ENCODE measurements at places on chromosomes 16 and 17.

DNA sequence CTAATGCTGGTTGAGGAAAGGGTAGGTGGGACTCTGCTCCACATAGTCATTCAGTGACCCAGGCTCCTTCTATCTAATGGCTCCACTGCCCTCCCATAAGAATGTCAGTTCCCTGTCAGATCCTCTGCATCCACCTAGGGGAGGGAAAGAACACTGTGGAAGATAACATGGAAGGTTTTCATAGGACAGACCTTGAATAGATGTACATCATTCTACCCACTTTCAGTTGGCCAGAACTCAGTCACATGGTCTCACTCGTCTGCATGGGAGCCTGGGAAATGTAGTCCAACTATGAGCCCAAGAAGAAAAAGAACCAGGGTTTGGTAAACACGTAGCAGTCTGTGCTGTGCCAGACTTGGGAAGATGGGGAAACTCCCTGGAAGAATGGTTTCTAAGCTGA lies 27.1 kb upstream of the SCNN1B start:
- no peak for DNase-seq

- peak; percentile 63 for DNase-seq
Observed at GRCh38 chr17:75317671-75318070, 28.4 kb upstream of the SLC25A19 start.

DNA sequence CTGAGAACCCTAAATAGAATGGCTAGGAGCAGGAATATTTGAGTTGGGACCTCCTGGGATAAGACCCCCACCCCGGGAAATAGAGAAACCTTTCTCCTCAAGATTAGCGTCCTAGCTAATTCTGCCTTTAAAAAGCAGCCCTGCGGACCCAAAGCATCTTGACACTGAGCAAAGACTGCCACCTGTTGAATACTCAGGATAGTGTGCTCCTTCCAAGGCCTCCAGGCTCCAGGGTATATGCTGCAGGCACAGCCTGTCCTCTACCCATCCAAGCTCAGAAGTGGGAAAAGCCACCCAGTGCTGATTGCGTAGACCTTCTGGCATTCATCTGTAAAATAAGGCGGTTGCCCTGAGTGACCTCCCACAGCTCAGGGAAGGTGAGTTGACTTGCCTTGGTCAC lies 456.2 kb upstream of the DYNLRB2 start:
- DNase-seq: no peak

- DNase-seq: no peak
Observed at GRCh38 chr17:41901646-41902045, 17.1 kb downstream of the ACLY start.

DNA sequence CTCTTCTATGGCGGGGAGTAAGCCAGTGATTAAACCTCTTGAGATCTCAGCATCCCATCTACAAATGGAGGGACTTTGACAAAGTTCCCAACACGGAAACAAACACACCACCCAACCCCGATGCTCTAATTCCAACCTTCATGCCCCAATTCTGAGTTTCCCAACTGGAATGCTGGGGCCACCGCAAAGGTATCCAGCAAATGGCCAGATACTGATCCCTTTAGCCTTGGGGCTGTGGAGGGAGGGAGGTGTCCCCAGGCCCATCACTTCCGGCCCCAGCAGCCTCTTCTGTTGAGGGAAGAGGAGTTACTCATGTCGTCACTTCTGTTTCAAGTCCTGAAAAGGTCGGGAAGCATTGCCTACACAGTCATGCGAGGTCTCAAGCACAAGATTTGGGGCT lies 154.8 kb upstream of the RPH3AL start:
- no peak for DNase-seq

DNA sequence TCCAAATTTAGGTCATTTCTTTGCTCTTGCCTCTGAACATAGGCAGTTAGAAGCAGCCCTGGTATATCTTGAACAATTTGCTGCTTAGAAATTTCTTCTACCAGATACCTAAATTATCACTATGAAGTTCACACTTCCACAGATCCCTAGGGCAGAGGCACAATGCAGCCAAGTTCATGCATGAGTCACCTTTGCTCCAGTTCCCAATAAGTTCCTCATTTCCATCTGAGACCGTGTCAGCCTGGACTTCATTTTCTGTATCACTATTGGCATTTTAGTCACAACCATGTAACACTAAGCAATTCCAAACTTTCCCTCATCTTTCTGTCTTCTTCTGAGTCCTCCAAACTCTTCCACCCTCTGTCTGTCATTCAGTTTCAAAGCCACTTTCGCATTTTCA lies 45.0 kb downstream of the KCNJ16 start:
- no peak for DNase-seq

DNA sequence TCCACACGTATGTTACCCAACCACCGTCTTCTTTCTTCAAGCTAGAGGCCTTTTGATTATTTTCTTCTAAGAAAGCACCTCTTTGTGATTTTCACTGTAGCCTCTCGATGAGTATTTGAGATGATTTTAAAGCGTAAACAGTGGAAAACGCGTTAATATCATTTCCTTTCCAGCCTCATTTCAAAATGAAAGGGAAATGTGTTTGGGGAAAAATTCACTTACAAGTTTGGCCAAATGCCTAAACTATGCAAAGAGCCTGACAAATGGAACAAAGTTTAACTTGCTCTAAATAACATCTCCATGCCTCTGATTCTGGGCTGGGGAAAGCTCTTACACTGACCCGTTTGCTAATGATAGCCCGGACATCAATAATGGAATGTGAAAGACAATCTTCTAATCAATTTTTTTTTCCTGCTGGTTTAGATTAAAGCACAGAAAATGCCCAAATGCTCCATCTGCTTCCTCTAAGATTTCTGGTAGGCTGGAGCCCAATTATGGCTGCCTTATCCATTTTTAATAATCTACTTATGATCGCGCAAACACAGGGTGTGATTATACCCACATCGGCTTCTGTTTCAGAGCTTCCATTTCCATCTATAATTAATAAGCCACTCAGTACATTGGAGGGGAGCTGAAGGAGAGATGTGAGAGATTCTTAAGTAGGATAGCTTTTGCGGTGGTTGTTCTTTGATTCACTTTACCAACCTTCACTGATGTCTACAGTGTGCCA lies 43.5 kb downstream of the HS3ST2 start:
- no peak for DNase-seq

DNA sequence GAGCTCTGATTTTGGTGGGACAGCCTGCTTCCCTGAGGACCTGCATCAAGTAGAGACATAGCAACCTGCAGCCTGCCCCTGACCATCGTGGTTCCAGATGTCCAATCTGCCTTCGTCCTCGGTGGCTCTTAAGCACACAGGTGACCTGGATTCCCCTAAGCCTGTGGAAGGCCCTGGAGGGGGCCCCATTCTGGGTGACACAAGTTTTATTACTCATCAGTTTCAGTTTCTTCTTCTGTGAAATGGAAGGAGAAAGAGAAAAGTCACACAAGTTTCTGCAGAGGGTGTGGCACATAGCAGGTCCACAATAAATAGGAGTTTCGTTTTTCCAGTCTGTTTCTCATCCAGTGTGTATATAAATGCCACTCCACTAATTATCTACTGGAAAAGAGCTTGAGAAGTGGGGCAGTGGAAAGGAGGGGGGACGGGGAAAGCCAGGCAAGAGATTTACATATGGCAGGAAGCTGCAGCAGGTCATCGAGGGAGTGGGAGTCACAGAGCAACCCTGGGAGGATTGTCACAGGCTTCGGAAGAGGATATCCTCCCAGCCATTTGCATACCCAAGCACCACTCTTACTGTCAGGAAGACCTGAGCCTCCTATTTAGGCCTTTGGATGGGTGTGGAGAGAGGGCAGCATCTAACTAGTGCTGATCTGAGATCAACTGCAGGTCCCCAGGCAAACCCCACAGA lies 10.0 kb upstream of the NOS2 start:
- no peak for DNase-seq

DNA sequence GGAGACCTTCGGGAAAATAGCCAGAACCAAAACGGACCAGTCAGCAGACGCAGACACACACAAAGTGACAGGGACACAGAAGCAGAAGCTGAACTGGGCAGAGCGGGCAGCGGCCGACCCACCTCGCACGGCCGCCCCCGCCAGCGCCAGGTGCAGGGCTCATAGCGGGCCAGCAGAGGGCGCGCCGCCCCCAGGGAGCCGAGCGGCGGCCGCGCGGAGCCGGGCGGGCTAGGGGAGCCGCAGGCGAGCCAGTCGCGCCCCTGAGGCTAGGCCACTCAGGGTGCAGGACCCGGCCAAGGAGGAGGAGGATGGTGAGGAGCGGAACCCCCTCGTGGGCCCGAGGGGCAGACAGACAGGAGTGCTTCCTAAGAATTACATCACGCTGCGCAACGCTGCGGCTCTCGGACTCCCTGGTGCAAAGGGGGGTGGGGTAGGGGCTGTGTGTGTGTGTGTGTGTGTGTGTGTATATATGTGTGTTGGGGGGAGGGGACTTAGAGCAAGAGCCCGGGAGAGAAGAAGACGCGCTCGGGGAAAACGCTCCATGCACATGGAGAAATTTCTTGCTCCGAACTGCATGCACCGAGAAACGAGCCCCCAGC lies 913 bp upstream of the NOG start:
- DNase-seq: peak; percentile 6

GRCh38 chr17:5127910-5128309 lies 12.1 kb downstream of the USP6 start:
- no peak for DNase-seq

GRCh38 chr17:33242375-33243124 lies 50.5 kb downstream of the ASIC2 start:
- no peak for DNase-seq

DNA sequence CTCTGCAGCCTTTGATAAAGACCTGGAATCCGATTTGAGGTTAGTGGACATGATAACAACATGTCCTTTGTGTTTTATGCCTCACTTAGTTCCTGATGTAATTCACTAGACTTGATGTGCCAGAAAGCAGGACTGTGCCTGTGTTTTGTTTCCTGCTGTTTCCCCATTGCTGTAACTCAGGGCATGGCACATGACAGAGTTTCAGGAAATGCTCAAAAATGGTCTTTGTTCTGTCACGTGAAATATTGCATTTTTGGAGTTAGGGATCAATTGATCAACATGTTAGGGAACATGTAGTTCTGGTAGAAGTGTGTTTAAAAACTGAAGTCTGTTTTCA lies 32.8 kb downstream of the DHX38 start:
- no peak for DNase-seq

DNA sequence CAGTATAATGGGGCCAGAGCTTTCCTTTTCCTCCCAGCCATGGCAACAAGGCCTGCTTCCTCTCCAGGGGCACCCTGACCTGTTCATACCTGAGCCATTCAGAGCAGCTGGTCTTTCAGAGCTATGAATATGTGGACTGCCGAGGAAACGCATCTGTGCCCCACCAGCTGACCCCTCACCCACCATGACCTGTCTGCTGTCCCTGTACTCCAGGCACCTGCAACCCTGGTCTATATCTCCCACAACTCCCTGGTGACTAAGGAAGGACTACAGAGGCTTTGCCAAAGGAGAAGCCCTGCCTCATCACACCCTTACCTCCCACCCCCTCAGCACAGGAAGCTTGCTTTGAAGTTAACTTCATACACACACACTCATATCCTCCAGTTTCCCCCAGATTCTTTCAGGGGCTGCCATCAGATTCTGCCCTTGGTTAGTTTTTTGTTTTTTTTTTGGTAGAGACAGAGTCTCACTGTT lies 6.0 kb downstream of the TMEM106A start:
- no peak for DNase-seq

GRCh38 chr16:87233928-87234327 lies 83.3 kb downstream of the C16orf95 start:
- no peak for DNase-seq

- no peak for DNase-seq
Observed at GRCh38 chr16:81738783-81739496, 40.2 kb upstream of the PLCG2 start.

DNA sequence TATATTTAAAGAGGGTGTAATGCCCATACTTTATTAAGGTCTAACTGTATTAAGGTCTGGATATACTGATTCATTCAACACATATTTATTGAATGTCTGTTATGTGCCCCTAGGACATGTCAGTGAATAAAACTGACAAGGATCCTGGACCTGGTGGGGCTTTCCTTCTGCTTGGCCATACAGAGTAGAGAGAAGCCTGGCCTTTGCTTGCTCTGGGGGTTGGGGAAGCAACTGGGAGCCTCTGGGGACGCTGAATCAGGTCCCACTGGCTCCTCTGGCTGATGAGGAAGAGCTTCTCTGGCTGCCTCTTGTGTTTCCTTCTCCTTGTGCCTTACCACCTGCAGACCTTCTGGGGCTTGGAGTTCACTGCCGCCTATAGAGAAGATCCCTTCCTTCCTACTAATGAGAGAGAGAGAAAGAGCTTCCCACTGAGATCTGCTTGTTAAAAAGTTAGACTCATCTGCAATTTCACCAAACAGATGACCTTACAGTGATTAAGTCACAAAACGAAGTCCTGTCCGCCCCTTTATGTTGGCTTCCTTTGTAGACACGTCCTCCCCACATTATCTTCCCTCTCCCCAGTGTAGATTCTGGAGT lies 49.7 kb downstream of the MSI2 start:
- no peak for DNase-seq

DNA sequence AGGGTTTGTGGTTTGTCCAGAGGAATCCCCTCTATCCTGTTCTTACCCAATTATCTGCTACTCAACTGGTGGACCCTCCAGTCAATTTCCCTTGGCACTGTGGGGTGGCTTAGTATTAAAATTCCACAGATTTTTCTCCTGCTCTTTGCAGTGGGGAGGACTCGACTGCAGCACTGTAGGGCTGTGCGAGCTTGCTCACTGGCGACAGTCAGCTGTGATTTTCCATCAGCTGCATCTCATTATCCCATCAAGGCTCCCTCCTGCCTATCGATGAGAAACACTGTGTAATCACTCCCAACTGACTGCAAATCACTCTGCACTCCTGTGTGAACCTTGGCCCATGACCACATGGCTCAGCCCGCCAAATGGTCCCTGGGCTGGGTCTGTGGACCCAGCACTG lies 90.5 kb upstream of the MAF start:
- no peak for DNase-seq

DNA sequence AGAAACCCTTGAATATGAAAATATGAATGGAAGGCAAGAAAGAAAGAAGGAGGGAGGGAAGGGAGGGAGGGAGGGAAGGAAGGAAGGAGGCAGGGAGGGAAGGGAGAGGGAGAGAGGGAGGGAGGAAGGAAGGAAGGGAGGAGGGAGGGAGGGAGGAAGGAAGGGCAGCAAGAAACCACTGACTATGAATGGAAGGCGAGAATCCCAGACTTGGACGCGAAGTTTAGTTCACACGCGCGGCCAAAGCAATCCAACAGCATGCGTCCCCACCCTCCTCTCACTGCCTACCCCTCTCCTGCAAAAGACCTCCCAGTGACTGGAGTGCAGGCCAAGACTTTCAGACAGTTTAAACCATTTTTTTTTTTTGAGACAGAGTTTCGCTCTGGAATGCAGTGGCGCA lies 7.9 kb upstream of the SMARCD2 start:
- no peak for DNase-seq
